T-helper 17 cell (primary cell): ENCODE measurements at places on chromosomes 5 and 9. TPM values are rescaled to one million over a fixed set of nuclear protein-coding genes. Genes with fewer than 3 reads are reported as not detected.

GRCh38 chr9:104074876-104075275, 19.2 kb upstream of the SMC2 start:
- no peak for DNase-seq

DNA sequence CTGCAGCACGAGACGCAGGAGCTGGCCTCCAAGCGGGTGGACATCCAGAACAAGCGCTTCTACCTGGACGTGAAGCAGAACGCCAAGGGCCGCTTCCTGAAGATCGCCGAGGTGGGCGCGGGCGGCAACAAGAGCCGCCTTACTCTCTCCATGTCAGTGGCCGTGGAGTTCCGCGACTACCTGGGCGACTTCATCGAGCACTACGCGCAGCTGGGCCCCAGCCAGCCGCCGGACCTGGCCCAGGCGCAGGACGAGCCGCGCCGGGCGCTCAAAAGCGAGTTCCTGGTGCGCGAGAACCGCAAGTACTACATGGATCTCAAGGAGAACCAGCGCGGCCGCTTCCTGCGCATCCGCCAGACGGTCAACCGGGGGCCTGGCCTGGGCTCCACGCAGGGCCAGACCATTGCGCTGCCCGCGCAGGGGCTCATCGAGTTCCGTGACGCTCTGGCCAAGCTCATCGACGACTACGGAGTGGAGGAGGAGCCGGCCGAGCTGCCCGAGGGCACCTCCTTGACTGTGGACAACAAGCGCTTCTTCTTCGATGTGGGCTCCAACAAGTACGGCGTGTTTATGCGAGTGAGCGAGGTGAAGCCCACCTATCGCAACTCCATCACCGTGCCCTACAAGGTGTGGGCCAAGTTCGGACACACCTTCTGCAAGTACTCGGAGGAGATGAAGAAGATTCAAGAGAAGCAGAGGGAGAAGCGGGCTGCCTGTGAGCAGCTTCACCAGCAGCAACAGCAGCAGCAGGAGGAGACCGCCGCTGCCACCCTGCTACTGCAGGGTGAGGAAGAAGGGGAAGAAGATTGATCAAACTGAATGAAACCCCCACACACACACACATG, 654 bp downstream of the PURA start:
- DNase-seq = no peak

DNA sequence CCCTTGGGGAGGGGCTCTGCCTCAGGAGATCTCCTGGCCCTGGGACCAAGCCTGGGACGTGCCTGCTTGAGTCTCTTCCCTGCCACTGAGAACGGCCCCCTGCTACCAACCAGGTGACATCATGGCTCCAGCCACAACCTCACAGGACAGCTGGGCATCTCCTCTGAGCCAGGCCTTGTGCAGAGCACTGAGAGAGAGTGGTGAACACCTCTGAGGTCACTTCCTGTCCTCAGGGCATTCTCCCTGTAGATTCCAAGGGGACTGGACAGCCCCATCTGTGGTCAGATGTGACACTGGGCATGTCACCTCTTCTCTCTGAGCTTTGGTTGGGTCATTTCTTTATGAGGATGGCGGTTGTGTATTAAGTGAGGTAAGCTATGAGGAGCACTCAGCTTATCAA, 172.0 kb downstream of the MELK start:
- DNase-seq = no peak

- no peak for DNase-seq
These were observed 23.1 kb downstream of the CXXC5 start for GRCh38 chr5:139671096-139671841.

GRCh38 chr5:179427676-179428056, 82.4 kb upstream of the ADAMTS2 start:
- DNase-seq = no peak

DNA sequence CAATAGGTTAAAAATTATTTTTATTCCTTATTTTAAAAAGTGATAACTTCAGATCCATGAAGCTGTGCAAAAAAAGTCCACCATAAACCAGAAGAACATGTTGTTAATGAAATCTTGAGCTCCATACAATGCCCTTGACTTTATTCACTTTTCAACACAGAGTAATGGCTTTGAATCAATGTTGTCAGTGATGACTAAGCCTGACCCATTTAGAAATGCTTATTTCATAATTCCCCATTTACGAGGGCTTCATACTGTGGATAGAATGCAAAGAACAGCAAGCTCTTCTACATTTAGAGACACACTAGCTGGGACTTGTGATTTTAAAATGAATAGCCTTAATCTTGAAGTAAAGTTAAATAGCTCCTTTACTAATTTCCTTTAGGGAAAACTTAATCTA, 25.7 kb upstream of the IL9 start:
- DNase-seq = no peak

DNA sequence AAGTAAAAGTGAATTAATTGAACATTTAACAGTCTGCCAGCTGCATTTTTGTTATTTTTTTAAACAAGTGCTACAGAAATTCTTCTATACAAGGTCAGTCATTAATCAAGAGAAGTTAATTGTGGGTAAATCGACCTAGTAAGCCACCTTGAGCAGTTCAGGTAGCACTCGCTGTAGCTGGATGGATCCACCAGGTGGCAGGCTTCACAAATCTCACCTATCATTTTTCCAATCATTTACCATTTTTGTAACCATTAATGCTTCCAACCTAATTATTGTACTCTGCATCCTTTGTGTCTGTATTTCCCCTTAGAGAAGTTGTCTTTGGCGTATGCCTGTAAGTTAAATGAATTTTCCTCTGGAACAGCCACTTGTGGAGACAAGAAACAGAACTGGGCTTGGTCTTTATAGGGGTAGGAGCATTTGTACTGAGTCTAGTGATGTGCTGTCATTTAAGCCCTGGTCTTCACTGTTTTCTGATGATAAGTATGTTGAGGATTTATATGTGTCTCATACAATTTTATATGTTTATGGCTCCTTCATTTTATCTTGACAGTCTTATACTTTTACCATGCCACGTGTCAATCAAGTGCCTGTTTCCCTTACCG, 39.5 kb downstream of the CD180 start:
- peak; percentile 32 for DNase-seq

The LAMC3 gene
- total RNA-seq = 0.50 TPM

The TNFSF15 gene
- 0.05 TPM for total RNA-seq
